Mammary epithelial cell (primary cell): ENCODE measurements at places on chromosomes 12 and 14.
A peak's percentile ranks its signal among the peaks of the same experiment; 100 is the strongest.

GRCh38 chr12:14561677-14562238 lies 5.9 kb downstream of the PLBD1 start:
- no peak for DNase-seq

DNA sequence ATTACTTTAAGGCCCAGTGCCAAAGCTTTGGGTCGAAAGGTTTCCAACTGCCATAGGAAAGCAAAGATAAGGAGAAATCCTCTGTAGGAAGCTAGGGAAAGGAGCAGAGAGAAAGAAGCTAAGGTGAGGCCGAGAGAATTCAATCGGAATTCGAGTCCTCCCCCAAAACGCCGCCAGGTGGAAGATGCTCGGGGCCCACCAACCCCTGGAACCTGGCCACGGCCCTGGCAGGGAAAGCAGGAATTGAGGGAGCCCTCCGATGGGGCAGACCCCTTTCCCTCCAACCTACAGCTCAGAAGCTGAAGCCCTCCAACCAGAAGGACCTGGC lies 498 bp downstream of the GMFB start:
- no peak for DNase-seq

- no peak for DNase-seq
These were observed 6.3 kb upstream of the DCAF4 start for GRCh38 chr14:72920008-72920407.

GRCh38 chr12:49037111-49037946 lies 18.8 kb upstream of the PRKAG1 start:
- DNase-seq, result no peak

DNA sequence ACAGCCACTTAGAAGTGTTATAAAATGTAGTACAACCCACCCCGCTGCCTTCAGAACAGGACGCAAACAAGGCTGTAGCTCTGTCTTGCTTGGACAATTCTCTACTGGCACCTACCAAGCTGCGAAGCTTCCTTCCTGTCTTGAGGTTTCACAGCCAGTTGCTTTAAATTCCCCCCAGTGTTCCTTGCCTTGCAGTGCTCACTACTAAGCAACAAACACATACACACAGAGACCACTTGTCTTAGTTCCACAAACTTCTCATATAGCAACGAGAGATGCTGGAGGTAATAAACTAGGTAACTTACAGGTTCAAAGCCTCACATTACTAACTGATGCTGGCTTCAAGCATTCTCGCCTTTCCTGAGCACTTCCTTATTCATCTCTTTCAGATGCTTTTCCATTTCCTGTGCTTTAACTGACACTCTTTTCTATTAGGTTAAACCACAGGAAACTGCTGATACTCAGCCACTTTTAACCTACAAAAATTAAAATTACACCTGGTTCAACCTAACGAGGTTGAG lies 91.5 kb upstream of the PTGDR start:
- DNase-seq, result no peak

GRCh38 chr12:66188584-66189485 lies at the start of gene IRAK3:
IRAK3 (plus strand) TSS chr12:66189214; CDS start chr12:66189300, 86 bp downstream.
- DNase-seq, result peak; percentile 37
